ENCODE measurements at places on chromosomes 3 and 15.
A peak's percentile ranks its signal among the peaks of the same experiment; 100 is the strongest.

DNA sequence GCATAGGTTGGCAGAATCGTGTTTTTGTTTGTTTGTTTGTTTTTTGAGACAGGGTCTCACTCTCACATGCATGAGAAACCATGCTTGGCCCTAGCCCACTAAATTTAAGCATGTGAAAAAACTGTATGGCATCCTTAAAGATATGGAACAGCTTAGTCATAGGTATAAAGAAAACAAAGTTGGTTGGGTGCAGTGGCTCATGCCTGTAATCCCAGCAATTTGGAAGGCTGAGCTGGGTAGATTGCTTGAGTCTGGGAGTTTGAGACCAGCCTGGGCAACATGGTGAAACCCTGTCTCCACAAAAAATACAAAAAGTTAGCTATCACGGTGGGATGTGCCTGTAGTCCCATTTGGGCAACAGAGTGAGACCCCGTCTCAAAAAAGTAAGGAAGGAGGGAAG is 25.2 kb downstream of the EXD1 start:
- DNase-seq, result no peak

DNA sequence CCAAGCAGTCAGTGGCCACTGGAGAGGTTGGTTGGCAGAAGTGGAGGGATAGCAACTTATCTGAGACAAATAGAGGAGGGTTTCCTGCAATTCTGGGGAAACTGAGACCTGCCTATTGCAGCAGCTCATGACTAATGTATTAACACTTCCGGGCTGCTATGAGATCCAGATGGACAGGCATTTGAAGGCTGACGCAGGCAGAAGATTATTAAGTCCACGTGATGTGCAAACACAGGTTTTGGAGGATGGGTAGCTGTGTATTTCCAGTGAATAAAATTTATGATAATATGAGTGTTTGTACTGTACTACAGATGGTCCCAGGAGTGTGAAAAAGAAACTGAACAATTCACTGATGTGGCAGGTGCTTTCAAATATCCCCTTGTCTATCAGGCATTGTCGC is 28.5 kb upstream of the CFAP161 start:
- no peak for DNase-seq

GRCh38 chr3:82048711-82049110 is 287.3 kb upstream of the GBE1 start:
- DNase-seq, result no peak

GRCh38 chr15:62857411-62857853 is 185.1 kb upstream of the TPM1 start:
- peak; percentile 5 for DNase-seq

DNA sequence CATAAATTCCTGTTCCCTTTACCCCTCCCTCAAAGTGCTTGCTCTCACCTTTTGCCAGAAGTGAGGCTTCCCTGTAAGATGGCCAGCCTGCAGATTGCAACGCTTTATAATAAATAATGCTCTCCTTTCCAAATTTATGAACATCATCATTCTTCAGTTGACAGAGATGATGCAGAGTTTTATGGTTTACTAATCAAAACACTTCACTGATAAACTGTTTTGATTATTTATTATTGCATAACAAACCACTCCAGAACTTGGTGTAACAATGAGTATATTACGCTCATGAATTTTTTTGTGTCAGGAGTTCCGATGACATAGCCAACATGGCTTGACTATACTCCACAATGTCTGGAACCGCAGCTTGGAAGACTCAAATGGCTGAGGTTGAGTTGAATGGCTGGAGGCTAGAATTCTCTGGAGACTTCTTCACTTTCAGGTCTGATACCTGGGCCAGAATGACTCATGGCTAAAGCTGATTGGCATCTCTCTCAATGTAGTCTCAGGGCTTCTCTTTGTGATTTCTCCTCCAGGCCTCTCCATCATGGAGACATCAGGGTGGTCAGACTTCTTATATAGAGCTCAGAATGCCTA is 27.3 kb upstream of the TGFBR2 start:
- DNase-seq, result no peak

- DNase-seq, result no peak
Measured at GRCh38 chr3:131555456-131555855, 52.7 kb upstream of the MRPL3 start.

DNA sequence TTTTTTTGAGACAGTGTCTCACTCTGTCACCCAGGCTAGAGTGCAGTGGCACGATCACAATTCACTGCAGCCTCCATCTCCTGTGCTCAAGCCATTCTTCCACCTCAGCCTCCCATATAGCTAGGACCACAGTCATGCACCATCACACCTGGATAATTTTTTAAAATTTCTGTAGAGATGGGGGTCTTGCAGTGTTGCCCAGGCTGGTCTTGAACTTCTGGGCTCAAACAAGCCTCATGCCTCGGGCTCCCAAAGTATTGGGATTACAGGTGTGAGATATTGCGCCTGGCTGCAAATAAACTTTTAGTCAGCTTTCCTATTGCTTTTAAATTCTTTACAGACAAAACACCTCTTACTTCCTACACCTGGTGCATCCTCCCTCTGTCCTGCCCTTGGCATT is 102.1 kb upstream of the VEPH1 start:
- no peak for DNase-seq

- DNase-seq, result no peak
Measured at GRCh38 chr15:34759347-34759746, 4.5 kb upstream of the GJD2 start.

DNA sequence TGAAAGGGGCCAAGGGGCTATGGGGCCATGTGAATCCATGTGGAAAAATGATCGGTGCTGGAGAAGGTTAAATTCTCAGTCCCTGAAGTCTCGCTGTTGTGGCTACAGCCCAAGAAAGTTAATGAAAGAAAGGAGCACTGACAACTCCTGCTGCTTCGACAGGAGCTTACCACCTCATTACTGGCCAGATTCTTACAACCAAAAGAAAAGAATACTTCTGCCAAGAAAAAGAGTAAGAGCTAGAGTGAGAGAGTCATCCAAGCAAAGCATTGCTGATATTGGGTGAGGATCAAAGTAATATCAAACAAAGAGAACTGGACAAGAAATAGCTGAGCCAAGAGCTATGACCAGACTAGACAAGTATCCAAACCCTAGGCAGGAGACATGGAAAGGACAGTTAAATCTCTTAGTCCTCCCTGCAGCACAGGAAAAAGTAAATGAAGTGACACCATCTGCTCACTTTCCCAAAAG is 348.4 kb upstream of the PLSCR5 start:
- no peak for DNase-seq

DNA sequence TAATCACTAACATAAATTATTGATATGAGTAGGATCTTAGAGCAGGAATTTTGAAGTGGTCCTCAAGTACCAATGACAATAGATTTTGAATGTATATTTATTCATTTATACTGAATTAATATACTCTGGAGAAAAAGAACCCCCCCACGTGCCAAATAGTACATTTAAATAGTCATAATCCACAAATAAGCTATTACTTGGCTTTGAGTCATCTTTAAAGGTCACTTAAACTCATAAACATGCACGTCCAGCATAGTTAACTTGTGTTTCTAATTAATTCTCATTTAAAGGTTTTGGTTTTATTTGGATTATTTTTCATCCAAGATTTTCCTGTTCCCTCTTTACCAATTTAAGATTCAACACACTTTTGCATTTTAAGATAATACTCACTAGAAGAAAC is 35.1 kb downstream of the FGF7 start:
- DNase-seq, result no peak

- no peak for DNase-seq
Measured at GRCh38 chr15:57777003-57777402, 70.5 kb downstream of the POLR2M start.

DNA sequence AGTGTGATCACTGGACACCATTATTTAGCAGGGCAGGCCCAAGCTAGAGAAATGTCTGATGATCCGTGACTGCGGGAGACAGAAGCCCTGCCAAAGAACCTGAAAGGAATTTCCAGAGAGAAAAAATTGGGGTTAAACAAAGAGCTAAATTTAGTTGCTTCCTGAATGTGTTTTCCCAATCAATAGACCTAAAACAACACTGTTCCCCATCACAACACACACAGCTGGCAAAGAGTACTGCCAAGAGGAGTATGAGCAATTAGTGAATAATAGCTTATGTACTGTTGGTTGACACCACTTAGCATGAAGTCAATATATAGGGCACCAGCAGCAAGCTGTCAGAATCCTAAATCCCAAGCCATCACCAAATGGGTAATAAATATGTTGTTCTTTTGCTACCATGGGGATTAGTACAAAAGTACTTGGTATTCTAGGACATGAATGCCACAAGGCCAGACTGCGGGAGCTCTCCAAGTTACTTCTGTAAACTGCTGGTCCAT is 35.7 kb downstream of the CLK3 start:
- no peak for DNase-seq

GRCh38 chr15:47689660-47690059 is 27.6 kb upstream of the SEMA6D start:
- no peak for DNase-seq

DNA sequence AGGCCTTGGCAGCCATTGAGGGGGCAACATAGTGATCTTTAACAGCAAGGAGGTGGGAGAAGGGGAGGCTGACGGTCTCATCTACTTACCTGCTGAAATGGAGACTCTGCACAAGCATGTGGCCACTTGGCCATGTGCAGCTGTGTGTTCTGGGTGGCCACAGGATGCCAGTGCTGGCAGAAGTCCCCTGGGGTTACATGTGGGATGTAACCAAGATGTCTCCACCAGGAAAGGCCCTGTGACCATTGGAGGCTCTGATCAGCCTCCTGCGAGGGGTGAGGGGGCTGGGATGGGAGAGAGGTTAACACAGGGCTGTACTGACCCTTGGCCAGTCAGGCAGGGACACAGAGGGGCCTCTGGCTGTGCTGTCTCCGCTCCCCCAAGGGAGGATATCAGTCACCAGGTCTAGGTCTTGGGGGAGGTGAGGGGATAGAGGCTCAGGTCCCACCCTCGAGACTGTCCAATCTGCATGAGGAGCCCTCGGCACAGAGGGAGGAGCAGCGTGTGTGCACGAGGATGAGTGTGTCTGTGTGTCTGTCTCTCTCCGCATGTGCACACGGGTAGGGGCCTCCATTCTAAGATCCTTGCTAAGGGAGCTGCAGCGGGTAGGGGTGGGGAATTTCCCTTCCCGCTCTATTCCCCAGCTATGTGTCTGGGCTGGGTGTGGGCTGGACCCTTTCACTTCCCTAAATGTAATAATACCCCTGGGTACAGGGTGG is 19.5 kb downstream of the PRKCD start:
- DNase-seq, result no peak

- no peak for DNase-seq
Measured at GRCh38 chr3:186722457-186722856, 5.3 kb downstream of the KNG1 start.

Measured in stimulated activated CD4-positive, alpha-beta T cell treated with anti-CD3 and anti-CD28 coated beads, Interleukin-15, amount 100 ng/mL, for 48 hours (primary cell).